Fibroblast of upper back skin (primary cell): ENCODE measurements at places on chromosomes 11 and 22.
A peak's percentile ranks its signal among the peaks of the same experiment; 100 is the strongest.

- DNase-seq = no peak
Measured at GRCh38 chr11:123260511-123261211, 65.6 kb upstream of the CLMP start.

GRCh38 chr11:43874078-43874477 lies 6.6 kb upstream of the ALKBH3 start:
- no peak for DNase-seq

DNA sequence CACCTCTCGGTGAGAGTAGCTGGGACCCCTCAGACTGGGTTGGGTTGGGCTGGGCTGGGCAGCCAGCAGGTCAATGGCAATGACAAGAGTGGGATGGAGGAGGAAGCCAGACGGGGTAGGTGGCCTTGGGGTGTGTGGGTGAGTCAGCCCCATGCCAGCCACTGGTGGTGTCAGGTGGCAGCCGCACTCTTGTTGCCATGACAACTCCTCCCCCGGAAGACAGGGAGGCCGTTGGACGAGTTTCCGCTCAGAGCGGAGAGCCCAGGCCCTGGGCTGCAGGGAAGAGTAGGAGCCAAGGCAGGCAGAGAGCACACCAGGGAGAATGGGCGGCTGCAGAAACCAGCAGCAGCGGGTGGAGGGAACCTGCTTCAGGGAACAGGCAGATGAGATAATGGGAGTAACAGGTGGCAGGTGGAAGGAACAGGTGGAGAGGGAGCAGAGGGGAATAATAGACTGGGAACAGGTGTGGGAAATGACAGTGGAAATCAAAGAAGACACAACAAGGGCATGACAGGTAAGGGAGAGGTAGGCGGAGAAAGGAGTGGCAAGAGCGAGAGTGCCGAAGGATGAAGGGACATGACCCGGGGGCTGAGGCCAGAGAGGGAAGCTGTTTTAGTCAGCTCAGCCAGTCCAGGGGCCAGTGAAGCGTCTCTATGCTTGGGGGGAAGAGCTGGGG lies 8.7 kb downstream of the SPTBN2 start:
- peak; percentile 39 for DNase-seq

GRCh38 chr22:20646415-20646814 lies 127.5 kb upstream of the SERPIND1 start:
- no peak for DNase-seq
